Ureter (tissue), 1 donor: ENCODE measurements at places on chromosomes 11 and 22.

- no peak for DNase-seq
Observed at GRCh38 chr11:18419040-18419439, 6.9 kb downstream of the LDHC start.

DNA sequence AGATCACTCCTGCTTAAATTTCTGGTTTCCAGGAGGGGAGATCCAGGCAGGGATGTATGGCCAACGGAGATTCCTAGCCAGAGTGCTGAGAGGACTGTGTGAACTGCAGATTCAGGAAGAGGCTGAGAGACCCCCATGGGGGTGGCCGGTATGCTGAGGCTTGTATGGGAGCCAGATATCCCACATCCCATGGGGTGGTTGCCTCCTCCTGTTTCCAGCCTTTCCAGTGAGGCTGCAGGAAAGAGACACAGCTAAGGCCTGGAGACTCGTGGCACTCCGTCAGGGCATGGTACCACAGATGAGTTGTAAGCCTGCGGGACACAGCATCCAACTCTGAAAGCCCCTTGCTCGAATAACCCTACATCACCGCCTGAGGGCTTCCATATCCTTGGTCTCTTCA lies 1.4 kb upstream of the MYOD1 start:
- DNase-seq, result no peak

- no peak for DNase-seq
Observed at GRCh38 chr11:27770576-27770975, 70.3 kb upstream of the BDNF start.

GRCh38 chr22:46292732-46293131 lies 3.9 kb upstream of the GTSE1 start:
- no peak for DNase-seq

DNA sequence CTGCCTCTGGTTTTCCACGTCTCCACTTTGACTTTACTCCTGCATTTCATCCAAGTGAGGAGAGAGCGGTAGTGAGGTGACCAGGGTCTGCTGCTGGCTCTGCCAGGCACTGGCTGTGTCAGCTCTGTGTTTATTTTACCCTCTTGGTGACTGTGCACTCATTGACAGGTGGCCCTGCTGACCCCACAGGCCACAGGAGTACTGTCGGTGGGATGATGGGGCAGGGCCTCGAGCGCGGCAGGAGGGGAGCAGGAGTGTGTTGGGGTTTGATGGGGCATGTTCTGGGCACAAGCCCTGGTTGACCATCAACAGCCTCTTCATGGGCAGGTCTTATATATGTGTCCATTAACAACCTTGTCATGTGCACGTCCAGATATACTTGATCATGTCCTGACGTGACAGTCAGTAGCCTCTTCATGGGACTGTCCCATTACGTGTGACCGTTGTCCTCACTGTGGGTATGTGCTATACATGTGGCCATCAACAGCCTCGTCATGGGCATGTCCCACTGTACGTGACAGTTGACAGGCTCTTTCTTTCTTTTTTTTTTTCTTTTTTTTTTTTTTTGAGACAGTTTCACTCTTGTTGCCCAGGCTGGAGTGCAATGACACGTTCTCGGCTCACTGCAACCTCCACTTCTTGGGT lies 31.4 kb upstream of the ACR start:
- DNase-seq, result no peak

- DNase-seq, result peak; percentile 33
Observed at GRCh38 chr11:69232821-69233743, 60.9 kb upstream of the MYEOV start.

DNA sequence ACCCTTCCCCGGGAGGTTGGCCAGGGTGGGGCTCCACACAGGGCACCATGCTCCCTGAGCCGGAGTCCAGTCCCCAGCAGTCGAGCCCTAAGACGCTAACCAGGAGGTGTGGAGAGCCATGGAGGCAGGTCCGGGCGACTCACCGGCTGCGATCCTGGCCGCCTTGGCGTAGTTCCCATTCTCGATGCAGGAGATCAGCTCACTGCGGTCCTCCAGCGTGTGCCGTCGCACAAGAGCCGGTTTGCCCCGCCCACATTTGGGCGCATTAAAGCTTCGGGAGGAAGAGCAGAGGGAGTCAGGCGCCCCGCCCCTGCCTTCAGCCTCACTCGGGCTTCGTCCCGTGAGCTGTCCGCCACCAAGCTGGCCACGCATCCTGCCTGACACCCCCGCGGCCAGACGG lies 50.8 kb downstream of the BRD1 start:
- no peak for DNase-seq
